ENCODE measurements at places on chromosomes 5 and 9.

GRCh38 chr9:72384710-72385485, 19.9 kb upstream of the ZFAND5 start:
- no peak for DNase-seq

GRCh38 chr5:34865091-34865490, 26.1 kb downstream of the TTC23L start:
- no peak for DNase-seq

DNA sequence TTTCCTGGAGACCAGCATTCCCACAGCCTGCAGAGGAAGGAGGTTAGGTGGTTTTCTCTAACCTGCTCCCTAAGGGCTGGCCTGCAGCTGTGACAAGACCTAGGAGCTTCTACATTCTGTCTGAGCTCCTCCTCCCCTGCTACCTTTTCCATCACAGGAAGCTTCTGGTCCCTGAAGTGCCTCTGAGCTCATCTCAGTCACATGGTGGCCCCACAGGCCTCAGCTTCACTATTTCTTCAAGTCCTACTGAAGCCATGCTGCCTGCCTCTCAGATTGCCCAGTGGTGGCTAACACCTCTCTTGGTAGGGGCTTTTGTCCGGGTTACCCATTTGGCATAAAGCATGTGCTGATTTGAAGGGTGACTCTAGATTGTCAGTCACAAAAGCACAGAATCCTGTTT, 259.4 kb downstream of the CRB2 start:
- no peak for DNase-seq

GRCh38 chr5:147668385-147668784, 114.1 kb downstream of the JAKMIP2 start:
- no peak for DNase-seq

DNA sequence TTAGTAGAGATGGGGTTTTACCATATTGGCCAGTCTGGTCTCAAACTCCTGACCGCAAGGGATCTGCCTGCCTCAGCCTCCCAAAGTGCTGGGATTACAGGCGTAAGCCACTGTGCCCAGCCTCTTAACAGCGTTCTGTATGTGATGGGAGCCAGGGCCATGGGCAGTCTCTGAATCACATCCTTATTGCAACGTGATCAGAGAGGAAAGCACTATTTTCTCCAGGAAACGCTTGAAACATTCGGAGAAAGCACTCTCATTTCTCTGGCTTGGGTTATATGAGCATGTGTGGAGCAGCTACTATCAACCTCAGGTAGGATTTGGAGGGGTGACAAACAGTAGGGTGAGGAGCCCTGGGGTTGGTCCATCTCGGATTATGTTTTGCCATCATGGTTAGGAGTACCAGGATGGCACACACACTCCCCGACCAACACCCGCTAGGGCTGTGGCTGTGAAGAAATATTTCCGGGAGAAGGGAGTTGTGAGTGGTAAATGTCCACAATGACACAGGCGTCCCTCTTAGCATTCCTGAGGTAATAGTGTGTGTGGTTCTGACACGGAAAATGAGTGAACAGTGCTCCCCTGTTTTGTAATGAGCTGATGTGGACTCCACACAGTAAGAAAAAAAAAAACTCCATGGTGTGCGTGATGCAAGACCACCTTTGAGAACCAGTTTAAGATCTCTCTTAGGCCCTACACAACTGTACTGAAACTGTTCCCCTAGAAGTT, 406.2 kb upstream of the ZNF608 start:
- no peak for DNase-seq

- DNase-seq = no peak
Measured at GRCh38 chr9:90834828-90835595, 33.4 kb downstream of the SYK start.

DNA sequence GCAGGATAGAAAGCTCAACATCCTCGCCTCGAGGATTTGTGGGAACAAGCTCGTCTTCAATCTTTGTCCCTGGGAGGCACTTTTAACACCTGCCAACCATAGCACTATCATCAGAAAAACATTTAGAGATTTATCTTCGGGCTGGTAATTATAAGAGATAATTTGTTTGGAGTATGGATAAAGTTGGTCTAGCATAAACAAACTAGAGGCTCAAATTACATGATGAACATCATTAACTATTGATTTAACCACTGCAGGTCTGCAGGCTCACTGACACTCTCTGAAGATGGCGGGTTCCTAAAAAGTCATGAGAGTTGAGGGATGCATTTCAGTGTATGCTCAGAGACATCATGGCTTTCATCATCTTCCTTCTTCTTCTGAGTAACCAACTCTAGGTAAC, 25.8 kb upstream of the PCA3 start:
- DNase-seq = no peak

- DNase-seq = no peak
Measured at GRCh38 chr5:72134226-72134899, 27.1 kb downstream of the MAP1B start.

- no peak for DNase-seq
Measured at GRCh38 chr5:72129725-72130124, 22.4 kb downstream of the MAP1B start.

- no peak for DNase-seq
Measured at GRCh38 chr5:35377653-35378052, 147.4 kb upstream of the PRLR start.

DNA sequence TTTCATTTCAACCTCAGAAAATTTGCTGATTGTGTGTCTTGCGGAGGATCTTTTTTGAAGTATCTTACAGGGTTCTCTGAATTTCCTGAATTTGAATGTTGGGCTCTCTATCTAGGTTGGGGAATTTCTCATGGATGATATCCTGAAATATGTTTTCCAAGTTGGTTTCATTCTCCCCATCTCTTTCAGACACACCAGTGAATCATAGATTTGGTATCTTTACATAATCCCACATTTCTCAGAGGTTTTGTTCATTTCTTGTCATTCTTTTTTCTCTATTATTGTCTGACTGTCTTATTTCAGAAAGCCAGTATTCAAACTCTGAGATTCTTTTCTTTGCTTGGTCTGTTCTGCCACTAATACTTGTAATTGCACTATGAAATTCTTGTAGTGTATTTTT, 456.9 kb downstream of the PRELID2 start:
- no peak for DNase-seq

DNA sequence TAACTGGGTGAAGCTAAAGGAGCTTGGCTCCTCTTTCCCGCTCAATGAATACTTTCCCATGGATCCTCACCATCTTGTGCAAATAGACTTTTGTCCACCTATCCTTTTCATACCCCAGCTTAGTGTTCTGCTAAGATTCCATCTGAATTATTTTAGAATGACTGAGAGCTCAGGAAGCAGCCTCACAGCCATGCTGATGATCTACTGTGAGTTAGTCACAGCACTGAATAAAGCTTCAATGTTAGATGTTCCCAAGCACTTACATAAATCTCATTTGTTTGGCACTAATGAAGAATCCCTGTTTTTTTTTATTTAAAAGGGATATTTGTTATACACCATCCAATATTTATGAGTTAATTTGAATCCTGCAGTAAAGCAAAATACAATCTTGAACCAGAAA, 317.6 kb upstream of the TRPC7 start:
- DNase-seq = no peak

DNA sequence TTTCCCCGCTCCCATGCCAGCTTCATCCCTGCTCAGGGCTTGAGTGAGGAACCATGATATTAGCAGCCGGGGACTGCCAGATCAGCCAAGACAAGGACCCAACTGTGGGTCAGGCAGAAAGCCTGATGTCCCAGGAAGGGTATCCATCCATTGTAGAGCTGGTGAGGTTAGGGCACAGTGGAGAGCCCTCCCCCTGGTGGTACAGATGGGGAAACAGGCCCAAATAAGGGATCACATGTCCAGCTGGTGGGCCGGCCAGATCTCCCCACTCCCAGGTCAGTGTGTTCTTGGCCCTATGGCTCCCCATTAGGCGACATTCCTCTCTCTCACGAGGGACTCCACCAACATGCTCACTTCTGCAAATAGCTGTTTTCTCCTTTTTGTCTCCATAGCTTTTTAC, 9.0 kb downstream of the CDX1 start:
- DNase-seq = no peak

DNA sequence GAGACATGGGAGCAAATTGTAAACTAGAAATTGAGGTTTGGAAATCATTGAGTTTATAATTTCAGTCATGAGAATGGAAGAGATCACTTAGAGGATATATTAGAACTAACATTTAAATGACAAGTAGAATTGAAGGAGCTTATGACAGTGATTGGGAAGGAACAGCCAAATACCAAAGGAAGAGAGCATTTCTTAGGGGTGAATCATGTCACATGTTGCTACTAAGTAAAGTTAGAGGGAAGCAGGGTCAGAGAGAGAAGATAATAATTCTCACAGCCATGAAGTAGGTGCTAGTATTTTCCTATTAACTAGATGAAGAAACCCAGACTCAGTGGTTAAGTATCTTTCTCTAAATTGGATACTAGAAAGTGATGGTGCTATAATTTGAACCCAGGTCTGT, 59.3 kb downstream of the COMMD10 start:
- DNase-seq = no peak

- no peak for DNase-seq
Measured at GRCh38 chr5:149383399-149383798, 4.3 kb upstream of the IL17B start.

DNA sequence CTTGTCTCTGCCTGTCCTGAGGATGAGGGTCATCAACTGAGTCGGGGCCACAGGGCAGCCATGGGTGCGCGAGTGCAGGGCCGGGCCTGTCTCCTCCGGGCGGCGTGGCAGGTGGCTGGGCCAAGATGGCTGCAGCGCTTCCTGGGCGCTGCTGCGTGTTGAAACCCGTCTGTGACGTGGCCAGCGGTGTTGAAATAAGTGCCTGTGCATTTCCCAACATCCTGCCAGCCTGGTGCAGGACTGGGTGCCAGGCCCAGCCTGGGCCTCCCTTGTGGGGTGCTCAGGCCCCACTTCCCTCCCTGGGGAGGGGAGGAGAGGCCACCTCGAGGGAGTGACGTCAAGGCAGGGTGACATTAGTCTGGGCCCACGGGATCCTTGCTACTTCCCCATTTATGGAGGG, 45.5 kb downstream of the RXRA start:
- DNase-seq = no peak

DNA sequence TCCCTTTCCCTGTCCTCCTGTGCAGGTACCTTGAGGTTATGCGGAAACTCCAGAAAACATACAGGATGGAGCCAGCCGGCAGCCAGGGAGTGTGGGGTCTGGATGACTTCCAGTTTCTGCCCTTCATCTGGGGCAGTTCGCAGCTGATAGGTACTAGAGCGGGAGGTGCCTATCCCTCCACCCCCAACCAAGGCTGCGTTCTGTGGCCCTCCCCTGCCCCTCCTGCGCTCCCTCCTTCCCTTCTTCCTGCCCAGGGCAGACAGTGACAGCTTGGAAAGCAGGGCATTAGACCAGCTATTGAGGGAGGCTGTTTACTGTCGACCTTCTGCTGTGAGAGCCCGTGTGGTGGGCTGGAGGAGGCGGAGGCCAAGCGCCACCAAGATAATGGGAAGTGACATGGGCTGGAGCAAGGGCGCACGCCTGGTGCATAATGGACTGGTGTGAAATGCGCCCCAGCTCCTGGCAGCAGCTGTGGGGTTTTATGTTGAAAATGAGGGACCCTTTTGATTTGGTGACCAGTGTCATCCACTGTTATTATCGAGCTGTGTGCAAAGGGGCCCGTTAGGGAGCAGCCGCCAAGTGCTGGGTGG, 25.3 kb downstream of the PTPA start:
- DNase-seq = no peak

GRCh38 chr5:140202078-140202477, 27.1 kb downstream of the CYSTM1 start:
- DNase-seq = no peak

DNA sequence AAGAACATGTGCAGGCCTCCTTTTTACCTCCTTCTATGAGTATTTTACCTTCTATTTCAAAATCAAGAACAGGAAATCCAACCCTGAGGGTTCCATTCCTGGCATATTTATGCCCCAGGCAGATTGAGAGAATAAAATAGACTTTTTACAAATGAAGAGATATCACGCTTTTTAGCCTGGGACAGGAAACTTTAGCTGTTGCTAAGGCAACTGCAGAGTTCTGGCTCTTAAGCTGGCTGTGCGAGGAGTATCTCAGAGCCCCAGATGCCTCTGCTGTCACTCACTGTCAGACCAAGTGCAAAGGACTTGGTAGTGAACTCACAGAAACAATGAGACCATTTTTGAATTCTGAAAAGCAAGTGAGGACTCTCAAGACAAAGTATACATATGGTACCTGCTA, 69.5 kb upstream of the HSPB3 start:
- DNase-seq = no peak

- no peak for DNase-seq
Measured at GRCh38 chr9:121901616-121902015, 191.5 kb downstream of the TTLL11 start.

DNA sequence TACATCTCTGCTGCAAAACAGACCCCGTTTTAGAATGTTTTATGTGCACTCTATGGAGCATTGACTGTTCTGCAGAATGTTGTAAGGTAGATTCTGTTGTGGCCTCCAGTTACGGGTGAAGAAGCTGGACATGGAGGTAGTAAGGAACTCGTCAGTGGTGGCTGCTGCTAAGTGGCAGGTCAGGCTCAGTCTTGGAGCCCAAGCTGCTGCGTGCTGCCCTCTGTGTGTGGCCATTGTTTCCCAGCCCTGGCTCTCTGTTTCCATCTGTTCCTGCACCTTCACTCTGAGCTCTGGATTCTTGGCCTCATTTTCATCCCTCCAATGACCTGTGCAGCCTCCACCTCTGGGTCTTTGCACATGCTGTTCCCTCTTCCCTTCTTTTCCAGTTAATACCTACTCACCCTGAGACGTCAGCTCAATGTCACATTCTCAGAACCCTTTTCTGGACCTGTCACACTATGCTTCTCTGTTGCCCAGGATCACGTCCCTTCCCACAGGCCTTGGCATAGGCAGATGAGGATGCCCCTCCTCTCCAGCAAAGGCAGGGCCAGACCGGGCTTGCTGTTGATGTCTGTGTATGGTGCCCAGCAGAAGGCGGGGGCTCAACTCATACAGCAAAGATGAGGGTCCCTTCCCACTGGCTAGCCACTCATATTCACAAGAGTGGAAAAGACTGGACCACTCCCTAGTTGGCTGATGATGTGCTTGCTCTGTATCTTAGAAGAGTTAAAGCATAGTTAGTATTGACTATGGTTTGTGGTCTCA, 97.6 kb downstream of the TENT4A start:
- DNase-seq = no peak

DNA sequence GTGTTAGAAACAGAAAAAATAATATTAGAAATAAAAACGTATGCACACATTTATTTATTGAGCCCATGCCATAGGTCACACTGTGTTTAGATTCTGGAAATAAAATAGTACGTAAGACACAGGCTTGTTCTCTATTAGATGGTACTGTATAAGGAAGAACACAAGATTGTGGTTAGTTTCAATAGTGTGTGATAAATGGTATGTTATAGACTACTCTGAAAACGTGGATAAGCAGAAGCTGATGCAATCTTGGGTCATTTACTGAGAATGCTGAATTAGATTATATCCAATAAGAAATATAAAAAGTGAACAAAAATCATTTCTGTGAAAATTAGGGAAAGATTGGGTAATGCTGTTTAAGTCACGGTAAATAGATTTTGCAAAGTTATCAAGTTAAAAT, 1456.4 kb upstream of the ACO1 start:
- no peak for DNase-seq
